ENCODE measurements at places on chromosomes 12 and 14.

DNA sequence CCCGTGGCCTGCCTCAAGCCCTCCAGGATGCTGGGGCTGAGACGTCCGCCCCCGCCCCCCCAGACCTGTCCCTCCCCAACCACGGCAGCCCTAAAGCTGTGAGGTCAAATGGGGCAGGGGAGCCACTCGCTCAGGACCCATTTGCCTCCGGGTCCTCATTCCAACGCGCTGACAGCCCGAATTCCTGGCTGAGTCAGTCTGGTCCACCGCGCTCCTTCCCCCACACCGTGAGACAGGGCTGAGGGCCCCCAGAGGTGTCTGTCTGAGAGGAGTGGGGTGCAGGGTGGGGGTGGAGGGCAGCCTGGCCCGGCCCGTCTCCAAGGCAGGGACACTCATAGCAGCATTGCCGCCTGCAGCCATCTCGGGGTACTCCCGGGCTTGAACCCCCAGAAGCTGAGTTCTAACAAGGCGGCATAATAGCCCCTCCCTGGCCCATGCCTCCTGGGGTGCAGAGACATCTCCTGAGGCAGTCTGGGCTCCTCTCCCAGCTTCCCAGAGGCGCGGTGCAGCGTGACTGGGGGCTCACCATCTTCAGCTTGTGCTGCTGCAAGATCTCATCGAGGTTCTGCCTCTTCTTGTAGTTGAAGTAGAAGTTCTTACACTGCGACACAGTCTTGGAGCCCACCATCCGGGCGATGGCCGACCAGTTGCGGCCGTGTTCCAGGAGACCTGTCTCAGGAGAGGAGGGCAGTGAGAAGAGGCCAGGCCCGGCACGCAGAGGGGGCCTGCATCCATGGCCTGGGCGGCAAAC lies 90.5 kb downstream of the RFLNA start:
- DNase-seq: no peak

GRCh38 chr14:67170660-67171059 lies 18.6 kb upstream of the GARIN2 start:
- DNase-seq: no peak

DNA sequence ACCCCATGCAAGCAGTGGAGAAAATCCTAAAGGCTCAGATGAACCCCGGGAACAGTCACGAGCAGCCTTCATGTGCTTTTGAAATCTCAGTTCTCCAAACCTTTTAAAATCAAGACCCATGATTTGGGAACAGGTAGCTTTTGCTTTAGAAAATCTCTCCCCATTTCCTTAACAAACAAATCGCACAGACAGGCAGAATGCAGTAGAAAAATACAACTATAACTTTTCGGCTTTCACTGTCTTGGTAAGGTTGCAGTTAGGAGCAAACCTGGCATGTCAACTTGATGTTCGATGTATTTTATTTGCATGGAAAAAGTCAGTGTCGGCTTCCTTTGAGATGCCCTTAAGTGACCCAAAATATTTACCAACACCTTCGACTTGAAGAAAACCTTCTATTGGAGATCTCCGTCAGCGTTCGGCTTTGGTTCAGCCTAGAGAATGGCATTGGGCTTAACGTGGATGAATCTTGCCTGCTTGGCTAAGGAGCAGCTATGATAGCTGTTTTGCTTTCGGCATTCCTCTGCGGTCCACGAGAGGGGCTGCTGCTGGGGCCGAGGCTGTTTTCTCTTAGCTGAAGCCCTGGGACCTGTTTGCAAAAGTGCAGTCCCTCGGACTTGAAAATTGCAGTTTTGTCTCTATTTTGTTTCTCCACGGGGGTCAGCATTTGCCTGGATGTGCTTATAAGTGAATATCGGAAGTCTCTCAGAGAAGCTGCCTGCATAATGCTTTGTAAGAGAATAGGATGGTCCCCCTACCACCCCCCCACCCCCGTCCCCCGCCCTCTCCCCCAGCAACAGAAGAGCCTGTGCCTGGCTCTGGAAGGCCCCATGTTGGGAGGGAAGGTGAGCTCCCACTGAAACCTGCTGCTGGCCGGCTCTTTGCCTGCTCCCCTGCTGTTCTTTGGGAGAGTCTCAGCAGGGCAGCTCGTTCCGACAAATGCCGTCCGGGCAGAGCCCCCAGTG lies 122.8 kb downstream of the AACS start:
- DNase-seq: no peak

DNA sequence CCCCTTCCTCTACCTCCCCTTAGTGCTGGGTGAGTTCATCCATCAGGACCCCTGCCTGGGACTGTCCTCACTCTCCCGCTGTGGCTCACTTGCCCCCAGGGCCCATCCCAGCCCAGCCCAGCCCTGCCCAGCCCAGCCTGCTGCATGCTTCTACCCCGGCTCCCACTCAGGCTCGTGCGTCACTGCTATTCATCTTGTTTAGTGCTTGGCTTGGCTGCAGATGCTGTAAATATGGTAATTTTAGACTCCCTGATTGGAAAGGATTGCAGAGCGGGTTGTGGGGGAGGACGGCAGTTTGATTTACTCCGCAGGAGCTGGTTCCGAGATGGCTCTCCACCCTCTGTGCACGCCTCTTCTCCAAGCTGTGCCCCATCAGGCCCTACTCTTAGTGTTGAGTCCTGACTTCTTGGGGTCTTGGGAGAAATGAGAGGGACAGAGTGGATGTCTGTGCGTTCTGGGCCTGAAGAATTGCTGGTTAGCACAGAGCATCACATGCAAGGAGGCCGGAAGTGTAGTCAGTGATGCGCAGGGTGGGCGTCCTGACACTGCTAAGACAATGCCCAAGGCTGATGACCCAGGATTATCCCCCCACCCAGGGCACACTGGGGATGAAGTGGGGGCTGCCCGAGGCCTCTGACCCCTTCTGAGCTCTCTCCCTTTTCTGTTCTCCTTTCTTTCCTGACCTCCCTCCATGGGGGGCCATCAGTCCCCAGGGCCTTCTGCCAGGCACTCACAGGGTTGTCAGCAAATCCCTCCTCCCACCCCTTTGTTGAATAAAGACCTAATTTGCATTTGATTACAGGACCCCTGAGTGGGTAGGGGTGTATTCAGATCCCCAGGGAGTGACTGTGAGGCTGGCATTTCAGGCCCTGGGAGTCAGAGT lies 244.4 kb downstream of the ZFP36L1 start:
- peak; percentile 89 for DNase-seq

DNA sequence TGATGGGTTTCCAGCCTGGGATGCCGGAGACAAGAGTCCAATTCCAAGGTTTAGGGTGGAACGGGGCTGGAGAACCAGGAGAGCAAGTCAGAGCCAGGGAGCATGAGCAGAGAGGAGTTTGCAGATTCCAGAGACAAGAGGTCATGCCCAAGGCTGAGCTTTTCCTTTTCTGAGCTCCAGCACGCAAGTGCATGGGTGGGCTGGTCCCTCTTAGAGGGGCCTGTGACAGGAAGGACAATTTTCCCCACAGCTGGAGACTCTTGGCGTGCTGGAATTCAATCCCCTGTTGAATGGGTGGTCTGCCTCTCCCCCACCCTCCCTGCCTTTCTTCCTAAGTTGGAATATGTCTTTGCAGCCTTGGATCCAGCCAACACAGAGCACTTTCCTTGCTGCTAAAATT lies 431.9 kb downstream of the BCL11B start:
- no peak for DNase-seq

- no peak for DNase-seq
Measured at GRCh38 chr14:84456946-84457345, 1073.0 kb upstream of the FLRT2 start.

Measured in A549 (cell line).